Skin of body (tissue), 3 donors: ENCODE measurements at places on chromosomes 2 and 18. TPM values are rescaled to one million over a fixed set of nuclear protein-coding genes. Genes with fewer than 3 reads are reported as not detected.

DNA sequence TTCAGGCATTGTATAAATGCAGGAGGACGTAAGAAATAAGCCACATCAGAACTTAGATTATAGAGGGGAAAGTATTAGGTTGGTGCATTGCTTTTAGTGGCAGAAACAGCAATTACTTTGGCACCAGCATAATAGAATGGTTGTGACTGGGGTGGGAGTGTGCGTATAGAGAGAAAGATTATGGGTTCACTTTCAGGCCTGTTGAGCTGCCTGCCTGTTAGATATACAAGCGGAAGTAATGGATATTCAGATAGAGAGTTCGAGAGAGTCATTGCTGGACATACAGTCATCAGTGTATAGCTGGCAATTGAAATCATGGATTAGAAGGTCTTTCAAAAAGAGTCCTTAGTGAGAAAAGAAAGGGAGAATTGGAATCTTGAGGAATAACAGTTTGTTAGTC lies 139.2 kb upstream of the MYO3B start:
- no peak for DNase-seq

DNA sequence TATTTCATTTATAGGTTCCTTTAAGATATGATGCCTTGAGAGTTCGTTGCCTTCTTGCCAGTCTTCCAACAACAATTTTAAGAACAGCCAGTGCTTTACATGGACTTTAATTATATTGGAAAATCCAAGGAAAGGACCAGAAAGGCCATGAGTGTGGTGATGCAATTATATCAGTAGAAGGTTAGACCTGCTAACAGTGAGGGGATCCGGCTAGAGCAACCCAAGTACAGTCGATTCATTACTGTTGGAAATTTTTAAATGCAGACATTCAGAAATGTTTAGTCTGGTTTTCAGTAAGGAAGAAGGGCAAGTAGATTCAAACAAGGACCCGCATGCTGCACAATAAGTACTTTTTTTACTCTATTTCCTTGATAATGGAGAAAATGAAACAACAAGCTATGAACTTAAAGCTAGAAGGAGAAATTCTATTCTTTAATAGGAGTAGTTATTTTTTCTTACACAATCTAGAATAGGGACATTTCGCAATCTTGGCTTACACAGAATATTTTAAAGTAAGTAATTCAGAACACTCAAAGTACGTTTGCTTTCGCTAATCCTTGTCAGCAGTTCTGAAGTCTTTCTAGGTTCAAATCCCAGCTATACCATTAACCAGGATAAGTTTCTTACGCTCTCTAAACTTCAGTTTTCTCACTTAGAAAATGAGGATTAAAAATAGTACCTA lies 405.5 kb downstream of the MEIS1 start:
- no peak for DNase-seq

- DNase-seq: no peak
These were observed 145.4 kb upstream of the ZNF516 start for GRCh38 chr18:76640438-76640837.

DNA sequence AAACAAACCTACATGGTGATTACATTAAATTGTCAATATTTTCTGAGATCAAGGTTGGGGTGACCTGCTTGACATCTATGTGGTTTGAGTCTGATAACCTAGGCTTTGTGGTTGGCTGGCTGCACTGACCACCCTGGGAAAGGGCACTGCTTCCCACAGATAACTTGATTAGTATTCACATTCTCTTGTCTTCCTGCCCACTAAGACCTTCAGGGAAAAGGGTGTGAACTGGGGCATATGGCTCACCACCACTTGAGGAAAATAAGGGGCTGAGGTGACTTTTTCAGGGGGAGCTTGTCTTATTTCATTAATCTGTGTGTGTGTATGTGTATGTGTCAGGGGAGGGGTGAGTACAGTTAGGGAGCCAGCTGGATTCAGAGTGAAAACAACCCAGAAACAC lies 1.5 kb downstream of the SMYD1 start:
- no peak for DNase-seq

DNA sequence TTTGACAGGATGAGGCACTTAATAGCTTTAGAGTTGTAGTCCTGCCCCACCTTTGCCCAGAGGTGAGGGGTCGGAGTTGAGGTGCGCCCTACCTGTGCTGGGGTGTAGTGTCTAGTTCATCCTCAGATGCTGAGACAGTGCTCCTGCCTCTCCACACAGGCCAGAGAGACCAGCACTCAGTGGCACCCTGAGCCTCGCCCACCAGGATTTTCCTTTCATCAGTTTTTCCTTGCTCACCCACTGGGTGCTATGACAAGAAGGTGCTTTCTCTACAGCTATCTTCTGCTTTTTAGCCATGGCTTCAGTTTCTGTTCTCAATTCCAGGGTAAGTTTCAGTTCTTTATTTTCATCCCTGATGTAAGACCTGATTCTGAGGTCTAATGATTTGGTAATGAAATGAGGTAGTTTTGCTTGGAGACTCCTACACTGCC lies 16.8 kb upstream of the TMEM131 start:
- DNase-seq: no peak

HMSD gene
- 0.20 TPM for total RNA-seq

BCL11A gene
- total RNA-seq: 30.9 TPM

ABCG8 gene
- under 0.01 TPM for total RNA-seq
